ENCODE measurements at places on chromosomes 6 and 20.
A peak's percentile ranks its signal among the peaks of the same experiment; 100 is the strongest.

DNA sequence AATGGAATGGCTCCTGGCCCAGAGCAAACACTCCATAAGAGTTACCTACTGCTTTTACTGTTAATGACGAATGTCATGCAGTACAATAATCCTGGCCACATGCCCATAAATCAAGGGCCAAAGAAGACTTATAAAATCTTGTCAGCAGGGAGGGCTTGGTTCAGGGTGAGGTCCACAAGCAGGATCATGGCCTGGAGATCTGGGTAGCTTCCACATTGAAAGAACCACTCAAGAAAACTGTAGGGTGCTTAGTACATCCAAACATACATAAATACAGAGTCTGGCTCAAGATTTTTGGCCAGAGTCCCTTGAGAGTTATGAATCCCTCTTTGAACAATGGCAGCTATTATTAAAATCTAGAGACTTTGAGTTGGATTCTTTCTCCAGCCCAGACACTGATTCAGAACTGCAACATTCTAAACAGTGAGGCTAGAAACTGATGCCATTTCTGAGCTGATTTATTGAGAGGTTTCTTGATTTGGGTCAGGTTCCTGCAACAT is 188.7 kb downstream of the CDC5L start:
- DNase-seq = no peak

GRCh38 chr6:97275804-97276203 is 7.2 kb downstream of the MMS22L start:
- DNase-seq = no peak

GRCh38 chr6:142871910-142872331 is 73.1 kb downstream of the HIVEP2 start:
- DNase-seq = no peak

DNA sequence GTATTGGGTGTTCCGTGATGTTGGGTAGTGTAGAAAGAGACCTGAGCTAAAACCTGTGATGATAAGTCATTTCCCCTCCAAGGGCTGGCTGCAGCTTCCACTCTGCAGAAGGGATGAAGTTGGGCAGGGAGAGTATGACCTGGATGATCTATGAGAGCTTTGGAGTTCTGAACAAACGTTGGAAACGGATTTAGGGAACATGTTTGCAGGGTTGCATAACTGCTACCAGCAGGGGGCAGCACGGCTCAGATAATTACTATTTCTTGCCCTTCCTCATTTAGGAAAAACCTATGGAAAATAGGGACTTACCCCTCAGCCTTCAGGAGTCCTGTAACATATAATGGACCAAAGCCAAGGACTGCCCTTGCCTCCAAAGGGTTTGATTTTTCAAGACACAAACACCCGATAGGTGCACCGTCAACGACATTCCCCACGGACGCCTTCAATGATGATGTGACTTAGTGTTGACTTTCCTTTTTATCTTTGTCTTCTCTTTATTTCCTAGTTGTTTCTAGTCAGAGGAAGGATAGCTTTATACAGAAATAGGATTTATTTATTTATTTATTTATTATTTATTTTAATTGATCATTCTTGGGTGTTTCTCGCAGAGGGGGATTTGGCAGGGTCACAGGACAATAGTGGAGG is 164.9 kb upstream of the SASH1 start:
- DNase-seq = peak; percentile 22

- DNase-seq = no peak
Observed at GRCh38 chr20:55693641-55694040, 311.7 kb downstream of the CBLN4 start.

DNA sequence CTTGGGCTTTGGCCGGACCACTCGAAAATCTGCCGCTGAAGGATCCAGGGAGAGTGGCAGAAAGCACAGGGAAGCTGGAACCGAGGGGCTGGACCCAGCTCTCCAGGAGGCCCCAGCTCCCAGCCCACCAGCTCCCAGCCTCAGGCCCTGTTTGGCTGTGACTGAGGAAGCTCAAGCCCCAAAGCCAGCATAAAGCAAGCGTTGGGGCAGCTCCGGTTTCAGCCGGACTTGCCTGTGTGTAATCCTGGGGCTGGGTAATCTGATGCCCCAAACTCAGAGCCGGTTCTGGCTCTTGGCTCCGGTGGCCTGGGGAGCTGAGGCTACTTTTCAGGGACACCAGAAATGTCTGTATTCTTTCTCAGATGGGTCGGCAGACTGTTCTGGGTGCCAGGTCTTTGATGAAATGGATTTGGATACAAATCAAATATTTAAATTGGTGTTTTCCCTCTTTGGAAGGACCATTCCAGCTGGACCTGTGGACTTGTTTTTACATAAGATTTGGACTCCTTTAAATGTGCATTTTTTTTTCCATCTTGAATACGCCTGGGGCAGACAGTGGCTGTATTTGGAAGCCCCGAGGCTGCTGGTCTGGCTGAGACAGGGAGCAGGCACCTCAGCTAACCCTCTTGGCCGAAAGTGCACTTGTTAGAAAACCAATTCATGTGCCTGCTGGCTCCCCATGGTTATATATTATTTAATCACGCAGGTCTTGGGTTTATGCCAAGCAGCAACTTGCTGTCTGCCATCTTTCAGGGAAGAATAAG is 29.7 kb downstream of the RPP40 start:
- DNase-seq = peak; percentile 53

- DNase-seq = no peak
Observed at GRCh38 chr6:152700427-152700826, 2.7 kb downstream of the MYCT1 start.
